ENCODE measurements at places on chromosomes 16 and 17.

DNA sequence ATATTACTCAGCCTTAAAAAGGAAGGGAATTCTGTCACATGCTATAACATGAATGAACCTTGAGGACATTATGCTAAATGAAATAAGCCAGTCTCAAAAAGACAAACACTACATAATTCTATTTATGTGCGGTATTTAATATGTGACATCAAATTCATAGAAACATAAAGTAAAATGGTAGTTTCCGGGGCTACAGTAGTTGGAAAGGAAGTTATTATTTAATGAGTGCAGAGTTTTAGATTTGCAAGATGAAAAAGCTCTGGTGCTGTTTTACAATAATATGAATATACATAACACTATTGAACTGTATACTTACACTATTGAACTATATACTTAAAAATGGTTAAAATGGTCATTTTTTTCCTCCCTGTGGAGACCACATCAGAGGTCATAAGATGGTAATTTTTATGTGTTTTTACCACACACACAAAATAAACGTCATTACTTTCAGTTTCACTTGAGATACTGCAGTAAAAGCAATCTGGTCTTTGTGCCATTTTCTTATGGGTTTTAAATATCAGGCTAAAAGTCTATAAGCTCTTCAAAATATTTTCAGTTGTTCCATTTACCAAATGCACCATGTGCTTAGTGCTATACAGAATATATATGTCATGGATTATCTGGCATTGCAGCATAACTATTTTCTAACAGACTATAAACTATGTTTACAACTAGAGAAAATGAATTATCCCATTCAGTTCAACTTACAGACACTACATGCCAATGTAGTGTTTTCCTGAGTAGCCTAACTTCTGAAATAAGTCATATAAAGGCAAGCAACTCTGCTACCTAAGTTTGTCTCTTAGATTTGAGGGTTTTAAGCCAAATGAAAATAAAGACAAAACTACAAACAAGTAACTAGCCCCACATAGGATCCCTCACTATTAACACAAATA is 90.9 kb downstream of the SPAG9 start:
- DNase-seq, result no peak

DNA sequence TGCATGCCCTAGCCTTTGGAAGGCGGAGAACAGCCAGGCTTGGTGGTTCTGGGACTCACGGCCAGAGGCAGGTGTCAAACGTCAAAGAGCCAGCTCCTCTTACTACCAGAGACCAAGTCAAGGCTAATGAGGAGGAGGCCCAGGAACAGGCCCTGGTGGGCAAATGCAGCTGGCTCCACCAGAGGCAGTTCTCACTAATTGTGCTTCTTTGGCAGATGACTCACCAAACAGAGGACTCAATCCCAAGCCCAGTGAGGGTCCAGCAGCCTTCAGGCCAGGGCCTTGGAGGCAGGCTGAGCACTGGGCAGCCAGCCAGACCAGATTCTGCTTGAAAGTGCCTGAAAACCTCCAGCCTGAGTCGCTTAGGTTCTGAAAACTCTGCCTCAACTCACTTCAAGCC is 336.5 kb upstream of the CDH5 start:
- no peak for DNase-seq

GRCh38 chr16:81823111-81823510 is 44.0 kb downstream of the PLCG2 start:
- DNase-seq, result no peak

DNA sequence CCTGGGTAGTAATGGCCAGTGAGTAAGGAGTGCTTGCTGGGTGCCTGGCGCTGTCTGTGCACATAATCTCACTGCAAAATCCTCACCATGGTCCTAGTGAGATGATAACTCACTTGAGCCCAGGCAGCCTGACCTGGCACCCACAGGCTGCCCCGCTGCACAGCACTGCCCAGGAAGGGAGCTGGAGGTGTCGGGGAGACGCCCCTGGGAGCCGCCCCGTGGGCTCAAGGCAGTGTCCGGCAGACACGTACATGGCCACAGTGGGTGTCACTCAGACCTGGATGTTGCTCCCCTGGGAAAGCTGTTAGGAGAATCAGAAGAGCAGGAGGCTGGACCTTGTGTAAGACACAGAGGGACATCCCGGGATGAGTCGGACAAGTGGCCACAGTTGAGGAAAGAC is 44.2 kb downstream of the BEAN1 start:
- no peak for DNase-seq

DNA sequence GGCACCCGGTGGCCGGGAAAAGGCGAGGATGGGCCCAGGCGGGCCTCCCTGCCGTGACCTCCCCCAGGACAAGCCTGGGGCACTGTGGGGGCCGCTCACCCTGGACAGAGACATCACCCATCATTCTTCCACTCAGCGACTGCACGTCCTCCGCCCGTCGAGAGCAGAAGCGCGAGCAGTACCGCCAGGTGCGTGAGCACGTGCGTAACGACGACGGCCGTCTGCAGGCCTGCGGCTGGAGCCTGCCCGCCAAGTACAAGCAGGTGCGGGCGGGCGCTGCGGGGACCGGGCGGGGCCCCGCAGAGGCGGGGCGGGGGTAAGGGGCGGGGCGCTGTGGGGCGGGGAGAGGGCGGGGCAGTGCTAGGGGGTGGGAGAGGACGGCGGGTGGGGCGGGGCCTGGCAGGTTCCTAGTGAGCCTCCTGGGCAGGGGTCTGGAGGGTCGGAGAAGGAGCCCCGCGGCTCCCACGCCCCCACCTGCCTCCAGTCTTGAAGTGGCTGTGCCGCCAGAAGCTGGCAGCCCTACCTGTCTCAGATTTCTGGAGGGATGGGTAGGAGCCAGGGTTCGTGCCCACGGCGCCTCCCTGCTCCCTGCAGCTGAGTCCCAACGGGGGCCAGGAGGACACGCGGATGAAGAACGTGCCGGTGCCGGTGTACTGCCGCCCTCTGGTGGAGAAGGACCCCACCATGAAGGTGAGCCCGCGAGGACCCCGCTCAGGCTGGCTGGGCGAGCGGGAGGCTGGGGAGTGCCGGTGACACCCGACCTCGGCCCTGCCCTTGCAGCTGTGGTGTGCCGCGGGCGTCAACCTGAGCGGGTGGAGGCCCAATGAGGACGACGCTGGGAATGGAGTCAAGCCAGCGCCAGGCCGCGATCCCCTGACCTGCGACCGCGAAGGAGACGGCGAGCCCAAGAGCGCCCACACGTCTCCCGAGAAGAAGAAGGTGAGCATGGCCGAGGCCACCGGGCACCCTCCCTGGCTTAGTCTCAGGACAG is 7.5 kb downstream of the NME3 start:
- DNase-seq, result no peak

DNA sequence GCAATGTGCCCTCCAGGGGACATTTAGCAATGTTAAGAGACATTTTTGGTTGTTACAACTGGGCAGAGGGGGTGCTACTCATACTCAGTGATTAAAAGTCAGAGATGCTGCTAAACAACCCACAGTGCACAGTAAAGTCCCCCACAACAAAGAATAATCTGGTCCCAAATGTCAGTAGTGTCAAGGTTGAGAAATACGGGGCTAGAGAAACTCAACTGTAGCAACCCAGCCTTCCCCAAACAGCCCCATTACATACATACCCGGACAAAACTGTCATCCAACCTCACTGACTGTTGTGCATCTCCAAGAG is 20.4 kb downstream of the DNAJC7 start:
- DNase-seq, result no peak

DNA sequence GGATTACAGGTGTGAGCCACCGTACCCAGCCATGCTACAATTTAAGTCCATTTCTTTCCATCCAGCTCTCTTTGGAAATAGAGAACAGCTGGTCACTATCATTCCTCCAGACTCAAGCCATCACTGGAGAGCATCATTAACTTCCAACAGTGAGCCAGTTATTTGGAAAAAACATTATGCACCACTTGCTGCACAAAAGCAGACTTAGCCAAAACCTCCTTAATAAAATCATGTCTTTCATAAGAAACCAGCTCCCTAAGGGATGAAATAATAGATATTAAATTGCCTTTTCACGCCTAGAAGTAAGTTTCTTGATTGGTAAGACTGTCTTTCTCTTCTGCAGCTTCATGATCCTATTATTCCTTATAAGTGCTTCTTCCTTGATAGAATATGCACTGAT is 17.9 kb downstream of the SLC39A11 start:
- DNase-seq, result no peak

DNA sequence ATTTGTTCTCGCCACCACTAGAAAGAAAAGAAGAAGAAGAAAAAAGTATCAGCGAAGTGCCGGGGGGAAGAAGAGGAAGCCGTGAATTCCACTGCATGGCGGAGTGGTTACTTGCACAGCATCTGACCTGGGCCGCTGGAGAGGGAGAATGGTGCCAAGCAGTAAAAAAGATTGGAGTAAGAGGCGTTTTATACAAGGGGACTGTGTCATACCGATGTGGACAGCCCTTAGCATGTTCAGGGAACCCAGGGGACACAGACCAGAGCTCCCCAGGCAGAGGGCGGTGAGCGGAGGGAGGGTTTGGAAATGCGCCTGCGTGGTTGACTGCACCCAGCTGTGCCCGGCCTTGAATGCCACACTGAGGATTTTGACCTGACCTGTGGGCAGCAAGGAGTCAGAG is 52.8 kb downstream of the PLXDC1 start:
- DNase-seq, result no peak

GRCh38 chr17:38426441-38426840 is 1.8 kb upstream of the ARHGAP23 start:
- no peak for DNase-seq

DNA sequence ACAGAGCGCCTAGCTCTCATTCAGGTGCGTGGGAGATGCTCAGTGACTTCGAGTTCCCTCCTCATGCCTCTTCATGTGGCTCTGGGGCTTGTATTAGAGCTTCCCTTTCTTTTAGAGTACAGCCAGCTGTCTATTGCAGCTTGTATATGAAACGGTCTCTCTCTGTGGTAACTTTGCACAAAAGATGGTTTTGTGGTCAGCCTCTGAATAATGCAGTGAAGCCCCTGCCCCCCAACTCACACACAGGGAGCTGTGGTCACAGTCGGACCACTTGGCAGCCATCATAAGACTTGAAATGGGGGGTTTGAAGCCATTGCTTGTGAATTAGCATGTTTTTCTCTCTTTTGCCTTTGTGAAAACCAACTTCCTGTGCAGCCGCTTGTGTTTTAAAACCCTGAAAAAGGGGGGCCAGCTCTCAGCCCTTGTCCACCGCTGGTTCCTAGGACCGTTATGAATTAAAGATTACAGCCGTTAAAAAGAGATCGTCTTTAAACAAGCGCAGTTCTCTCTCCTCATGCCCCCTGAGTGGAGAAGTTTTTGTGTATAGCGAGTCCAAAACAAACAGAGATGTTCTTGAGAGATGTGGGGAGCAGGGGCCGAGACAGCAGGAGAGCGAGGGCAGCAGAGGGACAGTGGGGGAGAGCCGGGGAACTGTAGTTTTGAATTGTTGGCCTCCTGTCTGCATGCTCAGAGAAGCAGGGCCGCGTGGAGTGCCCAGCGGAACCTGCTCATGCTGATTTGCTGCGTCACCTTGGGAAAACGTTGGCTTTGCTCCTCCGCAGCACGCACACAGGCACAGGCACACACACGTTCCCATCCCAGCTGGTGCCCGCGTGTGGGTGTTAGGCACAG is 199.0 kb downstream of the MSI2 start:
- no peak for DNase-seq

- no peak for DNase-seq
Measured at GRCh38 chr17:76427501-76428231, 25.3 kb downstream of the UBE2O start.

DNA sequence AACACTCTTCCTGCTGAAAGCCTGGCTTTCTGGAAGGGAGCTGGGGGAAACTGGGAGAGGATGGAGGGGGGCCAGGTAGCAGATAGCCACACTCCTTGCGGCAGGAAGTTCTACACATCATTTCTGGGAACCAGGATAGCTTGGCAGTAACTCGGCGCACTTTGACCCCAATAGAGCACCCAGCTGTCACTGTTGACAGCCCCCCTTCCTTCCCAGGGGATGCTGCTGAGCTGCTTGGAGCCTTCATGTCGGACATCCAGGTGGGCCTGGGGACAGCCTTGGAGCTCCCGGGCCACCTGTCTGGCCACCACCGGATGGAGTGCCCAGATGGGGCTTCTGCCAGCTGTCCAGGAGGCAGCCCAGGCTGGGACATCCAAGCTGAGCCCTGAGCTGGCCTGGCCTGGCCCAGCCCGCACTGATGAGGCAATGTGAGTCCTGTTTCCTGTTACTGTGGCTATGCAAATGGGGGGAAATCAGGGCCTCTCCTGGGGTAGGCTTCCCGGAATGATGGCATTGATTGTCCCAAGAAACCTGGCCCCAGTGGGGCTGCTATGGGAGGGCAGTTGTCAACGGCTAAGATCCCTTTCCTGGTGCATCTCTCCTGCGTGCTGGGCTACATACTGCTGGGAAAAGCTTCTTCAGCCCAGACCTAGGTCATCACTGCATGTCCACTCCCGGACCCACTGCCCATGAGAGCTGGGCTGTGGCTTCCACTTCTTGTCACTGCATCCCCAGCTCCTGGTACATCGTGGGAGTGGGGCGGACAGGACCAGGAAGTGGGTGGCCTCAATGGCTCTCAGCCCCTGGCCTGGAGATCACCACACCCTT is 50.0 kb downstream of the SOCS1 start:
- DNase-seq, result no peak

GRCh38 chr17:59617156-59617732 is 2.5 kb upstream of the CLTC start:
- DNase-seq, result no peak

DNA sequence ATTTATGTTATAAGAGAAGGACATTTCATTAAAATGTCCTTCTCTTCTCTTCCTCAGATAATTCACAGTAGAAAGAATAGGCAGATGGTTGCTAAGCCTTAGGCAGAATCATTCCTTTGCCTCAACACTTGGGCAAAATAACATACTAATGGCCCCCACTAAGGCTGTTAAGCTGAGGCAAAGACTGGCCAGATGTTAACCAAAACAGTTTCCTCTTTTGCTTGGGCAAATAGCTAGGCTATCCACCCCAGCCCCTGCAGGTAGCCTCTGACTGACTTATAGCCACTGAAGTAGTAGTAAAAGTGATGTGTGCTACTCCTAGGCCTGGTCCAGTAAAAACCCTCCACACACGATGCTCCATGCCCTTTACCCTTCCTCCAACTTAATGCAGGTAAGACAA is 55.2 kb downstream of the SPAG9 start:
- no peak for DNase-seq

DNA sequence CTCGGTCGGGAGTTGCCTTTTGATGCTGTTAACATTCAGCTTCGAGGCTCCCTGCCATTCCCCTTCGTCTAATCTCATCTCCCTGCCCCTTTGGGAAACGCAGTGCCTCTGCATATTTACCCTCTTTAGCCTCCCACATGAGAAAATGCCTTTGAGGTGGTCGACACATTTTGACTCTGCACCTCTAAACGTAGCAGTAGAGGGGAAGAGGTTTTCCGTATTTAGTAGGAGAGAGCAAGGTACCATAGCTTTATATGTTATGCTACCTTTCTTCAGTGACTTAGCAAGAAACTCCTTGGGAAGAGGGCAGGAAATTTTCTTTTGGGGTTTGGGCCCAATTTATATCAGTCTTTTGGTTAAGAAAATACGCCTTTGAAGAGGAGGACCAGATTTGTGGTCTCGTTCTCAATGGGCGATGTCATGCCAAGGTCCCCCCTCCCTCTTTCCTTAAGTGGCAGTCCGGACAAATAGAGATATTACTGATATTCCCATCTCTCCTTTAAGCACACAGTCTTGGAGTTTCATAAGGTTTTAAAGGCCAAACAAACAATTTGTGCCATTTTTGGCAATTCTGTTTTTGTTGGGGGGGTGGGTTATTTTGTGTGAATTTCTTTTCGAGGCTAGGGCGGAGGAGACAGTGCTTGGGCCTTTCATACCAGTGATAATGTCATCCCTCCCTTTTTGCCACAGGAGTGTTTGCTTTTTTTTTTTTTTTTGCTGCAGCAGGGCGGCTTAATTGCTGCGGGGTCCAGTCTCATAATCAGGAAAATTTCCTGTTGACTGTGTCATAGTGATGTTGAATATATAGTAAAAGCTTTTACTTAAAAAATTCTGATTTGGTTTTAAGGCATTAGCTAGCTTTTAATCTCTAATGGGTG is 1.5 kb downstream of the PAFAH1B1 start:
- DNase-seq, result no peak
